HEK293T (cell line): ENCODE measurements at places on chromosomes 4 and X.

DNA sequence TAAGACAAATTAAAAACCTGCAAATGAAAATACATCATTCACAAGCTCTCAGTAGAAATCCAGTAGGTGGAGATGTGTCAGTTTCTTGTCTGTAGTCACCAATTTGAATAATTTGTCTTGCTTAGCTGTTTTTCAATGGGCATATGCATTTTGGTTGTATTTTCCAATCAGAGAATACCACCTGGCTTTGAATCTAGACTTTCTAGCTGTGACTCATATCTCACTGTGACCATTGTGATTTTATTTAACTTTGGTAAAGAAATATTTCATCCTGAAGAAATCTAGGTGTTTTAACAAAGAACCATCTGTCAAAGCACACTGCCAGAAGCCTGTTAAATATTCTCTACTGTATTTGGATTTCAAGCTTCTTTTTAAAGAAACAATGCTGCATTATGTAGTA is 1650.6 kb upstream of the IGFBP7 start:
- no peak for DNase-seq

GRCh38 chrX:131650637-131651410 is 107.0 kb downstream of the OR13H1 start:
- DNase-seq: no peak

DNA sequence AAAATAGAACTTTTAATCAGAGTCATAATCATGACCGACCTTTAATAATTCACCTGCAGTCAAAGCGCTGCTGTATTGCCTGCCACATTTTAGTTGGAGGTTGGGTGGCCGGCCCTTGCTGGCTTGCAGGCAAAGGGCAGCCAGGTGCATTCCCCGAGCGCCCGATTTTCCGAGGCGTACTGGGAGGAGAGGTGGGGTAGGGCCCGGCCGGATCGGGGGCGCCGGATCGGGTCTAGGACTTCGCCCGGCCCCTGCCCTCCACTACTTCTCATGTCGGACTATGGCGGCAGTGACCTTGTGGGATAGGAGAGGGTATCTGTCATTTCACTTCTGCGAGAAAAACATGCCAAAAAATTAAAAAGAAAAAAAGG is 2.5 kb upstream of the RS1 start:
- peak; percentile 17 for DNase-seq

GRCh38 chr4:84920617-84921016 is 45.9 kb downstream of the WDFY3 start:
- no peak for DNase-seq

- no peak for DNase-seq
Observed at GRCh38 chrX:37590047-37590446, 18.6 kb downstream of the LANCL3 start.

DNA sequence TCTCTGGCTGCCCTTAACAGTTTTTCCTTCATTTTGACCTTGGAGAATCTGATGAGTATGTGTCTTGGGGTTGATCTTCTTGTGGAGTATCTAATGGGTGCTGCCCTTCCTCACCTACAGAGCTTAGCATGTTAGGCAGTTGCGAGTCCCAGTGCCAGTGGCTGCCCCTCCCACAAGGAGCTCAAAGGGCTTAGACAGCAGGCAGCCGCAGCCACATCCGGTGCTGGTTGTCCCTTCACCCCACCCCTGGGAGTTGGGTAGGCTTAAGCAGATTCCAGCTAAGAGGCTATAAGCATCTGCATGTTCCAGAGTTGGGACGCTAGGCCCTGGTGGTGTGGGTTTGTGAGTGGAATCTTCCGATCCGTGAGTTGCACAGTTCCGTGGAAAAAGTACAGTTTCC is 322.1 kb upstream of the ARX start:
- no peak for DNase-seq

- DNase-seq: no peak
Observed at GRCh38 chr4:54213761-54214160, 15.3 kb upstream of the PDGFRA start.

DNA sequence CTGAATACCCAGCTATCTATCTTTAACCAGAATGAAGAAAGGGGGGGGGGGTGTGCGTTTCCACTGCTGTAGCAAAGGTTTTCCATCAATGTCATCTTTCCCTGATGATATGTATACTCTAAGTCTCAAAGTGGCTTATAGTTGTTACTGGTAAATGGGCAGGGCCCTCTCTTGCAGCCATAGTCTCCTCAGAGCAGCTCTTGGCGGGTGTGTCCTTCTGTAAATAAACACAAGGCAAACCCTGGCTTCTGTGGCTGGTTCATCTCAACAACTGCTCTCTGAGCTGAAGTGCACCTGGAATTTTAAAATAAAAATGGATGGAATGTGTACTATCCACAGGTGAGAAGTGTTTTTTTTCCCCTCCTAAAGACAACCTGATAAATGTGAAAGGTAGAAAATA is 57.5 kb upstream of the SCML1 start:
- DNase-seq: no peak

GRCh38 chr4:83282049-83282535 is 2.5 kb downstream of the COQ2 start:
- peak; percentile 33 for DNase-seq

DNA sequence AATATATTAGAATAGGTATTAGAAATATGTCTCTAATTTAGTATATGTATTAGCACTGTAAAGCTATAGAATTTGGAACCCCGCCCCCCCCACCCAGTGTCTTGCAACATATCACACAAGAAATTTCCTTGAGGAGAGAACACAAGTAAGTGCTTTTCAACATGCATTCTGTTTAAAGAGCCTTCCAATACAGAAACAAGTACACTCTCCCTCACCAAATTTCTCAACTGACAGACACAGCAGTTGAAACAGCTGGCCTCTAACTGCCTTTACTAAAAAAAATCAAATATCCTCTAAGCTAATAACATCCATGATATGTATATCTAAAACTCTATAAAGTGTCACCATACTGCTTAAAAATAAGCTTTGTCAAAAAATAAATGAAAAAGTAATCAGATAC is 12.4 kb downstream of the CAMK2D start:
- DNase-seq: no peak

- DNase-seq: peak; percentile 45
Observed at GRCh38 chr4:154491341-154492271, at the start of gene DCHS2. TSS of gene DCHS2 (minus strand) at chr4:154491799. CDS start at chr4:154491355, 444 bp downstream.

DNA sequence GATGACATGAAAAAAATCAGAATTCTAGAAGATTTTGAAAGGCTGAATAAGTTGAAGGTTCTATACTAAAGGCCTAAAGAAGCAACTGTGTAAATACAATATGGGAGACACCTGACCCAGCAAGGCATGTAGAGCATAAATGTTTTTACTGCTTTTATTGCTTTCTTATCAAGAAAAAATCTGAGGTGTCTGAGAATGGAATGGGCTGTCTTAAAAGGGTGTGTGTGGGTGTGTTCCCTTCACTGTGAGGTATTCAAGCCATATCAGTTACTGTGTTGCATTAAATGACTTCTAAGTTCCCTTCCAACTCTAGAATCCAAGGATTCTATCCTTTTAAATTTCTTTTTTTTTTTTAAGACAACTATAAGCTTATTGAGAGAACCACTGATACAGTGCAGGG is 15.7 kb downstream of the ATP8A1 start:
- no peak for DNase-seq

GRCh38 chr4:3498901-3499510 is 33.2 kb downstream of the LRPAP1 start:
- no peak for DNase-seq

GRCh38 chr4:142777045-142777743 is 68.9 kb downstream of the INPP4B start:
- DNase-seq: no peak

DNA sequence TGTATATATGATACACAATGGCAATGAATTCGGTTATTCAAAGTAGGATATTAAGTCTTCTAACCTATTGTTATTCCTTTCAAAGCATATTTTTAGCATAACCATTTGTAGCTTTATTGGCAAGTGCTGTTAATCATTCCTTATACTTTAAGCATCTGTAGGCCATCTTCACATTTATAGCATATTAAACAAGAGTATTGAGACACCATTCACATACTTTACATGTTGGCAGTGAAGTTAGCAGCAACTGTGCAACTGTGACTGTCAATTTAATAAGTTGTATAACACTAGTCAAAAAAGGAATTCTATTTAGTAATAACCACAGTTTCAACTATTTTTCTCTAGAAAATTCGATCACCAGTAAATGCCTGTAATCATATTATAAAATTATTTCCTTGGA is 107.3 kb upstream of the MYOZ2 start:
- DNase-seq: no peak

DNA sequence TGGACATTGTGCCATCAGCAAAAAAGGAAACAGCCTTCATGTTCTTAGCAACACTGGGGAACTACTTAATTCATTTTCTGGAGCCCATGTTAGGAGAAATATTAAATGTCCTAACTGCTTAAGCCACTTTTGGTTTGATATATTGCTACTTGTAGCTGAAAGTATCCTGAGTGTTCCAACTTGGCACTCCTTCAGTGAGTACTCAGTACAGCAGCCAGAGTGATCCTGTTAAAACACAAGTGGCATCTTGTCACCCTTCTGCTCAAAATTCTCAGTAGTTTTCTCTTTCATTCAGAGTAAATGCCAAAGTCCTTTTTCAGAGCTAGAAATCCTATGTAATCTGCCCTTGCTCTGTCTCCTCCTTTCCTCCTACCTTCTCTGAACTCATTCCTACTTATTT is 522.0 kb downstream of the GRID2 start:
- no peak for DNase-seq

GRCh38 chrX:28889591-28890090 is 302.4 kb downstream of the IL1RAPL1 start:
- no peak for DNase-seq

DNA sequence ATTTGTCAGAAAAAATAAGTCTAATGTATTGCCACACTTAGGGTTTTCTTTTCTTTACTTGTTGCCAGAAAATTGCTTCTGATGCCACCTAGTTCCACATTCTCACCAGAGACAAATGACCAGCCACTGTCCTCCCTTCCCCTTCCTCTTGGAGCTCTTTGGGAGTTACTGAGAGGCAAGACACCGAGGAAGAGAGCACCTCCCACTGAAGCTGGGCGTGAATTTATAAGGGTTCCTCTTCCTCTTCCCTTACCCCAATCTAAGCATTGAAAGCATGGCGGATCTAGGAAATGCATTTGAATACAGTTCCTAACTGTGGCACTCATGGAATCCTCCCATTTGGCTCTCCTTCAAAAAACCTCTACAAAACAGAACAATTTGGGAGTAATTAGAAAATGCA is 30.0 kb downstream of the ANXA3 start:
- DNase-seq: no peak

DNA sequence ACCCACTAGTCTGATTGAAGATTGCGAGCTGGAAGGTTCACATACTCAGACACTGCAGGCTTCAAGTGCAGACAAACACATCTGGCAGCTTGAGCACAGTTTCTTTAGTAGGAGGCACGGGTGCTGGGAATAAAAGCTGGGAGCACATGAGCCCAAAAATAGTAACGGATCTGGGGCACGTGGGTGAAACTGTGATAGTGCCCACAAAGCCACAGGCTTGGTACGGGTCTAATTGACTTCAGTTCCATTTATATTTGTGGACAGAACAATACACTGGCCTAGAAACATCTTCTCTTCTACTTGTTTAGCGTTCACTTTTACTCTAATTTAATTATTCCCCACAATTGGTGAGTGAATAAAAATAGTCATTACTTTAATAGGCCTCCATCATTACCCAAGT is 2370.7 kb downstream of the PCDH7 start:
- DNase-seq: no peak

GRCh38 chrX:150157291-150157690 is 205.8 kb upstream of the MAMLD1 start:
- no peak for DNase-seq
